Right lobe of liver (tissue), 6 donors: ENCODE measurements at places on chromosomes 16 and 17. TPM values are rescaled to one million over a fixed set of nuclear protein-coding genes. Genes with fewer than 3 reads are reported as not detected.

The SP6 gene
- total RNA-seq: not detected

The DNAJA2 gene
- total RNA-seq: 38.3 TPM

DNA sequence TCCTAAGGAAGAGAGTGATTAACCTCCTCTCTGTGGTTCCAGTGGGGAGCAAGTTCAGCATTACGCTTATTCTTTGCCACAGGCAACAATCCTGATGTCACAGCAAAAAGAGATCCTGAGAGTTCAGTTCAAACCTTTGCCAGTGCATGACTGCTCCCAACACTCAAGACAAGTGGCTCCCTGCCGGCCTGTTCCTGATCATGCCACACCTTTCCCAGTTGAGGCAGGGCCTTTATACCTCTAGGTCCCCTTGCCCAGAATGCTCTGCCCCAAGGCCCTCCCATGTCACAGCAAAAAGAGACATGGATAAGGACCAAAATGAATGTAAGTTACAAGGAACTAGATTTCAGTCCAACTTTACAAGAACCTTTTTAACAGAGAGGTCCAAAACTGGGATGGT is 31.0 kb upstream of the ARHGAP23 start:
- H3K4me1 ChIP-seq: no peaks in the 10 kb centered on the region
- no peak for DNase-seq
- no peak overlapping the region for H3K4me3 ChIP-seq
- no peaks in the 10 kb centered on the region for H3K27me3 ChIP-seq

- no peak overlapping the region for H3K27ac ChIP-seq
- DNase-seq: no peak
- H3K4me1 ChIP-seq: peaks cover 12% of the 10 kb centered on the region
- no peak overlapping the region for H3K4me3 ChIP-seq
- H3K27me3 ChIP-seq: no peaks in the 10 kb centered on the region
Measured at GRCh38 chr17:57940653-57941329, 14.4 kb downstream of the CUEDC1 start.

GRCh38 chr16:1454561-1454960 is 10.2 kb upstream of the CCDC154 start:
- DNase-seq: no peak
- H3K4me3 ChIP-seq: no peak overlapping the region
- H3K4me1 ChIP-seq: no peaks in the 10 kb centered on the region
- no peaks in the 10 kb centered on the region for H3K36me3 ChIP-seq
- H3K27me3 ChIP-seq: no peaks in the 10 kb centered on the region

- H3K27ac ChIP-seq: no peak overlapping the region
- H3K36me3 ChIP-seq: no peaks in the 10 kb centered on the region
- no peaks in the 10 kb centered on the region for H3K27me3 ChIP-seq
- no peak overlapping the region for H3K4me3 ChIP-seq
- peak; percentile 6 for DNase-seq
Measured at GRCh38 chr17:298791-299450, 53.7 kb downstream of the RPH3AL start.

GRCh38 chr17:81240761-81241160 is 1.6 kb downstream of the NDUFAF8 start:
- no peaks in the 10 kb centered on the region for H3K27me3 ChIP-seq
- DNase-seq: no peak
- no peak overlapping the region for H3K27ac ChIP-seq

DNA sequence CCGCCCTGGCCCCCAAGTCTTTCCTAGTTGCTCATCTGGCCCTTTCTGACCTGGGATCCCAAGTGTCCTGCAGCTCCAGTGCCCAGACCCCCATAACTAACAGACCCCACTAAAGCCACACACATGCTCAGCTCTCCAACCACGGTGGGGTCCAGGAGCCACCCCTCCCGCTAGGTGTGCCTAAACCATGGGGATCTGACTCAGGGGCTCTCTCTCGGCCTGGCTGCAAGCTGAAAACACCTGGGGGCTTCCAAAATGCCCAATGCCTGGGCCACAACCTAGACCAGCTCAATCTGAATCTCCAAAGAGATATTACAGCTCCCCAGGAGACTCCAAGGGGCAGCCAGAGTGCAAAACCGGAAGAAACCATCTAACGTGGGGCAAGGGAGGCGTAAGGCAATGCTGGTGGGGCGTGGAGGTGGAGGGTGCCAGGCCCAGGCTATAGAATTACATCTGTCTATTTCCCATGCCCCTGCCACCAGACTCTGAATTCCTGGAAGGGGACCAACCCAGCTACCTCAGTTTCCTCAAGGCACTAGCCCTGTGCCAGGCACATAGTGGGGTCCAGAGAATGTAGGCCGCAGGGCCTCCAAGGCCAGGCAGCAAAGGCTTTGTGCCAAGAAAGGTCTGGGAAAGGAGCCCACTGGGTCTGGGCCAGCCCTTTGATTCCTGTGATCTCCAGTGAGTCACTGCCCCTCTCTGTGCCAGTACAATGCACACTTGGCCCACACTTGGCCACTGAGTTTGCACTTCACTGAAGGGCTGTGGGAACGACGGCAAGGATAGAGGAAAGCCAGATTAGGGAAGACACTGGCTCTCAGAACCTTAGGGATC is 3.3 kb downstream of the CD2BP2 start:
- peak; percentile 88 for DNase-seq
- no peak overlapping the region for H3K27ac ChIP-seq
- H3K27me3 ChIP-seq: no peaks in the 10 kb centered on the region
- peaks cover 17% of the 10 kb centered on the region for H3K36me3 ChIP-seq
- no peaks in the 10 kb centered on the region for H3K4me1 ChIP-seq

- DNase-seq: no peak
- H3K4me1 ChIP-seq: no peaks in the 10 kb centered on the region
- H3K27me3 ChIP-seq: no peaks in the 10 kb centered on the region
- H3K36me3 ChIP-seq: no peaks in the 10 kb centered on the region
Measured at GRCh38 chr16:35171106-35171505, 1711.7 kb downstream of the TP53TG3F start.

The KRTAP16-1 gene
- not detected for total RNA-seq

The PRSS27 gene
- not detected for total RNA-seq

GRCh38 chr17:5282642-5283217 is 646 bp downstream of the RABEP1 start:
- peak overlapping the region; percentile 91 for H3K4me3 ChIP-seq
- H3K27me3 ChIP-seq: no peaks in the 10 kb centered on the region
- peak; percentile 51 for DNase-seq
- peaks cover 10% of the 10 kb centered on the region for H3K4me1 ChIP-seq

- no peaks in the 10 kb centered on the region for H3K4me1 ChIP-seq
- H3K36me3 ChIP-seq: no peaks in the 10 kb centered on the region
- H3K4me3 ChIP-seq: no peak overlapping the region
- DNase-seq: no peak
Measured at GRCh38 chr16:69935278-69935711, 15.8 kb upstream of the CLEC18A start.

GRCh38 chr17:2967515-2967914 is 95.9 kb downstream of the OR1D5 start:
- H3K27ac ChIP-seq: no peak overlapping the region
- no peak overlapping the region for H3K4me3 ChIP-seq
- DNase-seq: no peak
- no peaks in the 10 kb centered on the region for H3K36me3 ChIP-seq
- H3K4me1 ChIP-seq: no peaks in the 10 kb centered on the region

- DNase-seq: no peak
- no peaks in the 10 kb centered on the region for H3K4me1 ChIP-seq
Measured at GRCh38 chr17:78133971-78134898, 3.7 kb downstream of the TMC8 start.

- no peak for DNase-seq
- no peaks in the 10 kb centered on the region for H3K4me1 ChIP-seq
- no peaks in the 10 kb centered on the region for H3K27me3 ChIP-seq
- no peaks in the 10 kb centered on the region for H3K36me3 ChIP-seq
- H3K4me3 ChIP-seq: no peak overlapping the region
- H3K27ac ChIP-seq: no peak overlapping the region
Measured at GRCh38 chr16:77943801-77944200, 78.5 kb upstream of the CLEC3A start.
